D341Med (cell line): ENCODE measurements at places on chromosomes 1 and 21.

- DNase-seq, result no peak
These were observed 407.6 kb upstream of the DEPDC1 start for GRCh38 chr1:68904477-68904876.

GRCh38 chr1:246776923-246777322, 52.7 kb downstream of the SCCPDH start:
- no peak for DNase-seq

GRCh38 chr1:201515062-201515750, 8.3 kb upstream of the CSRP1 start:
- DNase-seq, result no peak

GRCh38 chr1:95132762-95133161, 15.6 kb downstream of the TLCD4 start:
- no peak for DNase-seq

- no peak for DNase-seq
These were observed 139.3 kb downstream of the PGBD5 start for GRCh38 chr1:230286890-230287269.

- DNase-seq, result no peak
These were observed 171.9 kb upstream of the NR5A2 start for GRCh38 chr1:199855580-199855979.

GRCh38 chr1:93728480-93729131, 47.0 kb upstream of the BCAR3 start:
- DNase-seq, result no peak

GRCh38 chr1:23614032-23614660, 54.8 kb upstream of the ID3 start:
- DNase-seq, result no peak

DNA sequence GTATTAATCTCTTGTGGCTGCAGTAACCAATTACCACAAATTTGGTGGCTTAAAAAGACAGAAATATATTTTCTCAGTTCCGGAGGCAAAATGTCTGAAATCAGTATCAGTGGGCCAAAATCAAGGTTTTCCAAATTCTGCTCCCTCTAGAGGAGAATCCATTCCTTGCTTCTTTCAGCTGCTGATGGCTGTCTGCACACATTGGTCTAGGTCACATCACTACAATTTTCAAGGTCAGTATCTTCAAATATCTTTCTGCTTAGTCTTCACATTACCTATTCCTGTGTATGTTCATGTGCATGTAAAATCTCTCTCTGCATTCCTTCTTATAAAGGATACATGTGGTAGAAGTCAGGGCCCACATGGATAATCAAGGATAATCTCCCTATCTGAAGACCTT, 999.4 kb downstream of the KCNT2 start:
- DNase-seq, result no peak

- peak; percentile 59 for DNase-seq
These were observed 612.9 kb downstream of the PTPRU start for GRCh38 chr1:29849038-29849750.

- DNase-seq, result no peak
These were observed 75.3 kb downstream of the NTMT2 start for GRCh38 chr1:170221031-170221430.

DNA sequence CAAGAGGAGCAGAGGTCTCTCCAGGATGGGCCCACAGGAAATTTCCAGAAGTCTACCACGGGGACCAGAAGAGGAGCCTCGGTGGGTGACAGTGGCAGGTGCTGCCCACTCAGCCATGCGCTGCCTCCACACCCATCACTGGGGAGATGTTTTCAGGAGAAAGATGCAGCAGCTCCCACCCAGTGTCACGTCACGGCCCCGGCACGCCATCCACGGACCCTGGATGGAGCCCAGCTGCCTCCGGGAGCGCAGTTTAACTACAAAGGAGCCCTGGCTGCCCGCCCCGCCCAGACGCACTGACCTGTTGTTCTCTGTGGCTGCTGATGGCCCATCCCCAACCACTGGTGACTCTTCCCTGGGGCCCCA, 6.8 kb downstream of the TSPEAR start:
- DNase-seq, result peak; percentile 22

DNA sequence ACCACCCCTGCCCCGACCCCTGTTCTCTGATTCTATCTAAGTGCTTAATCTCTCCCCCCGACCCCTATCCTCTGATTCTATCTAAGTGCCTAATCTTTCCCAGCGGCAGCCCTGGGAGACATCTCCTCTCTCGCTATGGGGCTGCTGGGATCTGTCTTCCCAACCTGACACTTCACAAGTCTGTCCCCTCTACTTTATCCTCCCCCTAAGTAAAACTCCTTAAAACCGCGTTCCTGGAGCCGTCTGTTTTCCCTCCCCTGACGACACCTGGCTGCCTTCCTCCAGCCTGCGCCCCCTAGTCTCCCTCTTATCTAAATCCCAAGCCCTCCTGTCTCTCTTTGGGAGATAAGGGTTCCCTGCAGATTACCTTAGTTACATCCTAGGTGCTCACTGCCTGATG, 30.5 kb downstream of the EPHB2 start:
- no peak for DNase-seq
